ENCODE measurements at places on chromosomes 3 and 15. TPM values are rescaled to one million over a fixed set of nuclear protein-coding genes. Genes with fewer than 3 reads are reported as not detected.

CDCP1 gene
- 2.3 TPM for total RNA-seq

UQCC5 gene
- 18.6 TPM for total RNA-seq

CHSY1 gene
- 39.7 TPM for total RNA-seq

LTF gene
- total RNA-seq: not detected

GAP43 gene
- 2.3 TPM for total RNA-seq

FGF12 gene
- not detected for total RNA-seq

RASGRP1 gene
- total RNA-seq: 0.26 TPM

ERC2 gene
- total RNA-seq: 0.78 TPM

CSTA gene
- not detected for total RNA-seq

MYLK gene
- 30.7 TPM for total RNA-seq

CPLX3 gene
- not detected for total RNA-seq

ESYT3 gene
- 0.34 TPM for total RNA-seq

CELSR3 gene
- total RNA-seq: 7.4 TPM

STAB1 gene
- not detected for total RNA-seq

C3orf49 gene
- total RNA-seq: not detected

HYAL3 gene
- total RNA-seq: 3.0 TPM

Measured in osteocyte (in vitro differentiated cells).